ENCODE measurements at places on chromosomes 5 and 9.

- no peak for DNase-seq
These were observed 122.7 kb upstream of the APC start for GRCh38 chr5:112614986-112615385.

- DNase-seq: peak; percentile 64
These were observed 4.6 kb downstream of the NMRK1 start for GRCh38 chr9:75083188-75083970.

GRCh38 chr9:94758031-94758430, 31.5 kb downstream of the AOPEP start:
- DNase-seq: no peak

GRCh38 chr5:69271376-69271775, 36.7 kb downstream of the CDK7 start:
- no peak for DNase-seq

- no peak for DNase-seq
These were observed 50.4 kb upstream of the ZSWIM6 start for GRCh38 chr5:61281686-61282085.

DNA sequence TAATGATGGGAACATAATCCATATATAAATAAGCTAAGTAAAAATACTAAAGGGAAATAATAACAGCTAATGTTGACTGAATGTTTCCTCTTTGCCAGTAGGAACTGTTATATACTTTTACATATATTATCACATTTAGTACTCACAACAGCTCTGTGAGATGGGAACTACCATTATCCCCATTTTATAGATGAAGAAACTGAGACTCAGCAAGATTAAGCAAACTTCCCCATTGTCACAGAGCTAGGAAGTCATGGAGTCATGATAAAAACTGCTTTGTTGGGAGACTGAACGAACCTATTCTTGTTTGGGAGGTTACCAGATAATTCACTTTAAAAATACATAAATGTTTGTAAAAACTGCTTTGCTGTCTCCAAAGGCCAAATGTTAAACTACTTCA, 23.4 kb downstream of the WNT8A start:
- DNase-seq: no peak

GRCh38 chr9:70260606-70261005, 1.8 kb downstream of the SMC5 start:
- no peak for DNase-seq

GRCh38 chr9:124140941-124141568, 116.7 kb upstream of the NEK6 start:
- DNase-seq: no peak

GRCh38 chr5:135829179-135829578, 5.3 kb upstream of the SLC25A48 start:
- DNase-seq: no peak

DNA sequence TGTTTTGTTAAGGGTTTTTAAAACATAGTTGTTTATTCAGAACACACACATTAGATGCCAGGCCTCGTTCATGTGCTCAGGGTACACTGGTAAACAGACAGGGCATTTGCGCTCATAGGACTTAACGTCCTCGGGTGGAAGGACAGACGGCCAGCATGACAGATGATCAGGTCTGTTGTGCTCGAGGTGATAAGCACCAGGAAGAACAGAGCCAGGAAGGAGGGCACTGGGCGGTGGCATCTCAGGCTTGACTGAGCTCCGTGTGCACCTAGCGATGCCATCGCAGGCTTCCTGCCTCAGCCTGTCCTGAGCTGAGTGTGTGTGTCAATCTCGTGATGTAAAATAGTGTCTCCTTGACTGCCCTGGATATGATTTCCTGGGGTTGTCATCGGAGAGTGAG, 96.5 kb downstream of the EHMT1 start:
- DNase-seq: no peak

DNA sequence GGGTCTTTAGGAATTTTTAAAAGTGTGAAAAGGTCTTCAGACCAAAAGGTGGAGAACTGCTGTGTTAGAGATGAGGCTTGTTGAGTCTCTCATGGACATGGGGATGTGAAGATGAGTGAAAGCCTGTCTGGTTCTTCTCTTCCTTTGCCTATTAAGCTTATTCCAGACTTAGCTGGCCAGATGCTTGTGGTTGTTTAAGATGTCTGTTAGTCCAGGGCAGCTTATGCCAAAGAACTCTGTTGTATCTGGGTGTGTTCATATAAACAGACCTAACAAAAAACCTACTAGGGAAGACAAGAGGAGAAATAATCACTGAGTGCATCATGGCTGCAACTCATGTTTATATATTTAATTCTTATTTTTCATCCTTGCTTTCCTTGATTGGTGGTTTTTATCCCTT, 57.5 kb upstream of the NCS1 start:
- no peak for DNase-seq

DNA sequence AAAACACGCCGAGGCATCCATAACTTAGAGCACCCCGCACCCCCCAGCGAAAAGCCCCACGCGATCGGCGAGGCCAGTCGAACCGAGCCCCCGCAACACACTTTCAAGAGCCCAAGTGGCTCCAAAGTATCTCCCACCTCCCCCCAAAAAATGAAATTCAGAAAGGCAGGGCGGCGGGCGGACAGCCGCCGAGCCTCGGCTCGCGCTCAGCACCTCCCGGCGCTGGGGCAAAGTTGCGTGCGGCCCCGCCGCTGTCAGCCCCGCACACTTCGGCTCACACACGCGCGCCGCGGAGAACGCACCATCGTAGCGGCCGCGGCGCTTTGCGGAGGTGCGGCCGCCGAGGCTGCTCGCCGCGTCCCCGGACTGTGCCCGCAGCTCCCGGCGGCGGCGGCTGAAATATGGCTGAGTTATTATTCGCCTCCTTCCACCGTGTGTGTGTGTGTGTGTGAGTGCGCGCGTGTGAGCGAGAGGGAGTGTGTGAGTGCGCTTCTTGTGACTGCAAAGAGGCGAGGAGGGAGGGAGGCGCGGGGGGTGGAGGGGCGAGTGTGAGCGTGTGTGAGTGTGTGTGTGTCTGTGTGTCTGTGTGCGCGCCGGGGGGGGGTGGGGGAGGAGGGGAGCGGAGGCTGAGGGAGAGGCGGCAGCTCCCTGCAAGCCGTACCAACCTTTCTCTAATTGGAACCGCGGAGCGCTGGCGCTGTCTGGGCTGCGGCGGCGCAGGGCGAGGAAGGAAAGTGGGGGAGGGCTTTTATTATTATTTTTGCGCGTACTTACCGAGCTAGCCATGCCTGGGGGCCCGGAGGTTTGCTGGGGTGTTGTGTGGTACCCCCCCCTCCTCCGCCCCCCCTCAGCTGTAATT, 599 bp downstream of the MLLT3 start:
- peak; percentile 84 for DNase-seq

DNA sequence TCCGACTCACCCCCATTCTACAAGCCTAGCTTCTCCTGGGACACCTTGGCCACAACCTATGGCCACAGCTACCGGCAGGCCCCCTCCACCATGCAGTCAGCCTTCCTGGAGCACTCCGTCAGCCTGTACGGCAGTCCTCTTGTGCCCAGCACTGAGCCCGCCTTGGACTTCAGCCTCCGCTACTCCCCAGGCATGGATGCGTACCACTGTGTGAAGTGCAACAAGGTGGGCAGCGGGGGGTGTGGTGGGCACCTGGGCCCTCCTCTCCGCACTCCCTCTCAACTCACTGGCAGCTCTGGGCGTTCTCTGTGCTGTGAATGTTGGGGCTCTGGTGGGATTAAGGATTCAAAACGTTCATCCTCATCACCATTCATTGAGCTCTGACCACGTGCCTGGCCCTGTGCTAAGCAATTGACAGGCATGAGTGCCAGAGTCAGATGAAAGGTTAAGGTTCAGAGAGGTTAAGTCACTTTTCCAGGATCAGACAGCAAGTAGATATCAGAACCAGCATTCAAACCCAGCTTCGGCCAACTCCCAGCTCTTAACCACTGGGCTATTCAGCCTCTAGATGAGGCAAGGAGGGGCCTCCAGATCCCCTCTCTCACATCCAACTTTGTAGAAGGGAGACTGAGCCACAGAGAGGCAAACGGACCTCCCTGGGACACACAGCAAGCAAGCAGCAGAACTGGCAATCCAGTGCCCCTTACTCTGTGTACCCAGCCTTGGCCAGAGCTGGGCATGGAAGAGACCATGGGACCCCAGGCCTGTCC, 9.9 kb downstream of the GFI1B start:
- DNase-seq: no peak

DNA sequence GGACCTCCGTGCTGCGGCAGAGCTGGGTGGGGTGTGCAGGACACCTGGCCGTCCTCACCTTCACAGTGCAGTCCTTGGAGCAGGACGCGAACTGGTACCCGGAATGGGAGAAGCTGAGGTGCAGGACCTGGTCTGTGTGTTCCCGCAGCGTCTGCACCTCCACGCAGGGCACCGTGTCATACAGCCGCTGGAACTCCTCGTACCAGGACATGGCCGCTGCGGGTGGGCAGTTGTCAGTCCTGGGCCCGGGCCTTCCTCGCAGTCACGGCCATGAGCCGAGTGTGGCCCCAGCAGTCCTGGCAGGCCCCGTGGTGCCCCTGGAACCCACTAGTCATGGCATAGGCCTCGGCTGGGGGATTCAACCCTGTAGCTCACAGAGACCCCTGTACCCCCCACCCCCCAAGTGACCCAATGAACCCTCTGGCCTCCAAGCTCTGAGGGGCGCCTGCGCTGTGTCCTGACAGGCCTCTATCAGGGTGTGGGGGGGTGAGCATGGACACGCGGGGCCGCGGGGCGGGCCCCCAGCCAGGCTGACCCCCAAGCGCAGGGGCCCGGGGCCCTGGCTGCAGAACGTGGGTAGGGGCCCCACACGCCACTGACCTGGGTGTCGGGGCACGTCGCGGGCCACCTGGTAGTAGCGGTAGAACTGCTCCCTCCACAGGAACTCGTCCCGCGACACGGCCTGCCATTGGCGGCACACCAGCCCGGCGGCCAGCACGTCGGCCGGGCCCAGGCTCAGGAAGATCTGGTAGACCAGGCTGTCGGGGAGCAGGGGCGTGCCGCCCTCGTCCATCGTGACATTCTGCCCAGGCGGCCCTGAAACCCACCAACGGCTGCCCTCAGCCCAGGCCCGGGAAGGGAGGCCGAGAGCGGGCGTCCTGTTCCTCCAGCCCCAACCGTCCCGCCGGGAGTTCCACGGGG, 987 bp downstream of the FBXW5 start:
- no peak for DNase-seq

GRCh38 chr9:89999176-89999533, 394.3 kb downstream of the GADD45G start:
- DNase-seq: no peak

DNA sequence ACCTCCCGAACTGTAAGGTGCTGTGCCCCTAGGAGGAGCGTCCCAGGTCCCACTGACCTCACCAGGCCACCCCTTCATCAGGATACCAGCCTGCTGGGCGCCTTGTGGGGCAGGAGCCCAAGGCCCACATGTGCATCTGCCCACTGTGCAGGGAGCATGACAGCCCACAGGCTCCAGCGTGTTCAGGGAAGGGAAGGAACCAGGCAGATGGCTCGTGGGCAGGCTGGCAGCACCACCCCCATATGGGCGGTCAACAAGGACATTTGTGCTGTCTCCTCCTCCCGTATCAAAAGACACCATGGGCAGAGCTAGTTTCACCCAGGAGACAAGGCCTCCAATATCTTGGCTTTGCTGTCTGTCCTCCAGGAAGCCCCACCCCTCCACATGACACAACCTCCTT, 85.5 kb upstream of the PPP1R26 start:
- DNase-seq: no peak

DNA sequence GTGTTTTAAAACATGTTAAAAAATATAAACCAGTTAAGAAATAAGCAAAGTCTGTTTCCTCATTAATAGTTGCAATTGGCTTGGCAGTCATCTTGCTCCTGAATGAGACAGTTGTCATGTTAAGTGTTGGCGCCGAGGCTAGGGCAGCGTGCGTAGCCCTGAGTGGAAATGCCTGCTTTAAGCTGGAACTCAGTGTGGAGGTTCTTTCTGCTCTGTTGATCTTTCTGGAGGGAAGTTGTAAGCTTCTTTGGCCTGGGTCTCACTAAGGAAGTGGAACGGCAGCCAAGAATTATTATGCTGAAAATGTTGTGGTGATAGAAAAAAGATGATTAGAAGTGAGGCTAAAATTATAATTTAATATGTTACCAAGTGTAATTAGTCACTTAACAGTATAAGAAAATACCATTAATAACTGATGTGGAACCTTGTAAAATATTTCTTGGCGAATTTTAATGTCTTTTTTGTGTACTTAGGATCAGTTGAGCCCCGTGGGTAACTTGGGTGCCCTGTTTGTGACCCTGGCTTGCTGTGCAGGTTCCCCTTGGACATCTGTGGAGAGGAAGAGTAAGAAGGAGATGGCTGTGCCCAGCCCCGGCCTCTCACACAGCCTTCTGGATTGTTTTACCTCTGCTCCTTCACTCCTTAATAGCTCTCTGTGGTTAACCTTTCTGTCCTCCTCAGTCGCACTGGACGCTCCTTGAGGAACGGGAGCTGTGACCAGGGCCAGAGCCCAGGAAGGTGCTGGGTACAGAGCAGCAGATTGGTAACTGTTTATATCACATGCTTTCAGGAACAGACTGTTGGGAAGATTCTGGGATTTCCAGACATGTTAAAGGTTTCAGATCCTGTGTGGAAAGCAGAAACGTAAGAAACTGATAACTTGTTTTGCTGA, 31.0 kb downstream of the PCBD2 start:
- no peak for DNase-seq

DNA sequence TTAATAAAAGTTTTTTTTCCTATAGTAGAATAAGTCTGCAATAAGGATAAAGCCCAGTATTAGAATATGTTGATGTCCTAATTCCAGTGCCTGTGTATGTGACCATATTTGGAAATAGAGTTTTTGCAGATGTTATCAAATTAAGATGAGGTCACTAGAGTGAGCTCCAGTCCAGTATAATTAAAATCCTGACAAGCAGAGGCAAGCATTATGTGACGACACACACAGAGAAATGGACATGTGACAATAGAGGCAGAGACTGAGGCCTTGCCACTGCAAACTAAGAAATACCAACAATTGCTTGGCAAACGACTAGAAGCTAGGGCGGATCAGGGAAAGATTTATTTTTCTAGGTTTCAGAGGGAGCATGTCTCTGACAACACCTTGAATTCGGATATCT, 216.4 kb upstream of the CYLC2 start:
- DNase-seq: no peak

DNA sequence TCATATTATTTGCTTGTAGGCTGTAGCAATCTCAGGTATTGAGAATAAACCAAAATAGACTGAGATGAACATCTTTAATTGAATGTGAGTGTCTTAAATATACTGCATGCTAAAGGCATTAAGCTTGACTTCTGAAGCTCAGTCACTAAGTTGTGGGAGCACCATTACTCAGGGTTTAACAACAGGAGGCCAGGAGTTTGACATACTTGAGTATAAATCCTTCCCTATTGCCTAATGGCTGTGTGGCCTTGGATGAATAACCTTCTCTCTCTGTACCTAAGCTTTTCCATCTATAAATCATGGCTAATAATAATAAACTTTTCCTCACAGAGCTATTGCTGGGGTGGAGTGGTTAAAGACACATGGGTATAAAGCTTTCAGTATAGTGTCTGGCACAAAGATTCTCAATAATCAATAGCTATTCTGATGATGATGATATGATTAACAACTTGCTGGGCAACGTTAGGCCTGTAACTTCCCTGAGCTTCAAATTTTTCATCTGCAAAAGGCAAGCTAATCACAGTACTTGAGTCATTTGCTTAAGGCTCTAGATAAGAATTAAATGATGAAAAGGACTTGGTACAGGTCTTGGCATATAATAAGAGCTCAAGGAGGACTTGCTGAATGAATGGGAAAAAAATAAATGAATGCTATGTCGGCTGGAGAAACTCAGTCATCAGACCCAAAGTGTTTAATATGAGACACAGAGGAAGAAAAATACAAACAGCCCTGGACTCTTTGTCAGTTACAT, 174.0 kb upstream of the IL12B start:
- DNase-seq: no peak
